ENCODE measurements at places on chromosomes 1 and 21. TPM values are rescaled to one million over a fixed set of nuclear protein-coding genes. Genes with fewer than 3 reads are reported as not detected.

CYP4Z1 gene
- 0.73 TPM for polyA plus RNA-seq

KCNA3 gene
- polyA plus RNA-seq, result 0.06 TPM

ERICH3 gene
- polyA plus RNA-seq, result 0.02 TPM

ETS2 gene
- polyA plus RNA-seq, result 33.6 TPM

CCDC27 gene
- not detected for polyA plus RNA-seq

AMY1B gene
- not detected for polyA plus RNA-seq

FCGR3B gene
- polyA plus RNA-seq, result 0.08 TPM

LCE1C gene
- not detected for polyA plus RNA-seq

KCNJ6 gene
- under 0.01 TPM for polyA plus RNA-seq

SLAMF9 gene
- 0.05 TPM for polyA plus RNA-seq

MIXL1 gene
- not detected for polyA plus RNA-seq

OR2T11 gene
- not detected for polyA plus RNA-seq

ADAMTSL4 gene
- polyA plus RNA-seq, result 43.2 TPM

PIP5K1A gene
- 23.2 TPM for polyA plus RNA-seq

INSRR gene
- polyA plus RNA-seq, result not detected

GLIS1 gene
- 0.18 TPM for polyA plus RNA-seq

AMY1A gene
- polyA plus RNA-seq, result not detected

COL16A1 gene
- polyA plus RNA-seq, result 12.2 TPM

PTPN7 gene
- 1.6 TPM for polyA plus RNA-seq

PODN gene
- 5.0 TPM for polyA plus RNA-seq

OR10Z1 gene
- not detected for polyA plus RNA-seq

CDC14A gene
- 1.0 TPM for polyA plus RNA-seq

CACNA1S gene
- polyA plus RNA-seq, result not detected

S100A10 gene
- polyA plus RNA-seq, result 2,455 TPM

CLDN17 gene
- polyA plus RNA-seq, result 6.5 TPM

DIO1 gene
- 0.31 TPM for polyA plus RNA-seq

PCSK9 gene
- polyA plus RNA-seq, result 5.3 TPM

FMO4 gene
- polyA plus RNA-seq, result 2.3 TPM

AVPR1B gene
- not detected for polyA plus RNA-seq

RPS27 gene
- polyA plus RNA-seq, result 5,298 TPM

AGBL4 gene
- polyA plus RNA-seq, result not detected

KAZN gene
- 29.3 TPM for polyA plus RNA-seq

CFAP410 gene
- polyA plus RNA-seq, result 19.1 TPM

ARHGAP29 gene
- polyA plus RNA-seq, result 2.8 TPM

RAVER2 gene
- polyA plus RNA-seq, result 7.3 TPM

BMP8A gene
- not detected for polyA plus RNA-seq

RHOC gene
- polyA plus RNA-seq, result 53.0 TPM

CFAP126 gene
- polyA plus RNA-seq, result not detected

MFN2 gene
- polyA plus RNA-seq, result 50.7 TPM

TSTD1 gene
- polyA plus RNA-seq, result 92.4 TPM

MYOG gene
- polyA plus RNA-seq, result not detected

SLC16A4 gene
- 0.58 TPM for polyA plus RNA-seq

ADARB1 gene
- polyA plus RNA-seq, result 4.7 TPM

All from esophagus (tissue), 2 donors.